ENCODE measurements at places on chromosomes 16 and 17.

- no peak for DNase-seq
Observed at GRCh38 chr17:69710926-69711325, 296.4 kb downstream of the MAP2K6 start.

GRCh38 chr16:75238853-75239541 lies 12.4 kb downstream of the BCAR1 start:
- no peak for DNase-seq

- no peak for DNase-seq
Observed at GRCh38 chr17:74921026-74921681, 1.9 kb downstream of the USH1G start.

DNA sequence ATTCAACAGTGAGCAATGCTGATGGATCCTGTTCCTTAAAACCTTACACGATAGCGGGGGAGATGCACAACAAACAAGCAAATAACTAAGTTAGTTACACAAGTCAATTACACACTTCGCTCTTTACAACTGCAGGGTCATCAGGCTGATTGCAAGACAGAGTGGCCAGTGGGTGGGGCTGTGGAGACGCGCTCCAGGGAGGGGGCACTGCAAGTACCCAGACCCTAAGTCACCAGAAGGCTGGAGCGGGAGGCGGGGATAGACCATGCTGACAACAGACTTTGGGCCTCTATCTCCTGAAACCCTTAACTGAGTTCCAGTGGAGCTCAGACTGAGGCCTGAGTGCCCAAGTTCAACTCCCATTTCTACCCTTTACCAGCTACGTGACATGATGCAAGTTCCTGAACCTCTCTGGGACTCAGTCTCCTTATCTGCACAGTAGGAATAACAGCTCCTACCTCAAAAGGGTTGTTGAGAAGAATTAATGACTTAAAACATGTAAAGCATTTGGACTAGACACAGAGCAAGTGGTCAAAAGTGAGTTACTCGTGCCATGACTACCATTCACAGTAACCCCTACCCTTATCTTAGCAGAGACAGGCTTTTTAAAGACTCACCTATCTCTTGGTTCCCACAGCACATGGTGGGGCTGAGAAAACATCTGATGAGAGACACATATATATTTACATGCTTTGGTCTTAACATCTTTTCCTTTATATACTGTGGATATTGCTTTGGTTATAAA lies 10.4 kb downstream of the CPPED1 start:
- no peak for DNase-seq

DNA sequence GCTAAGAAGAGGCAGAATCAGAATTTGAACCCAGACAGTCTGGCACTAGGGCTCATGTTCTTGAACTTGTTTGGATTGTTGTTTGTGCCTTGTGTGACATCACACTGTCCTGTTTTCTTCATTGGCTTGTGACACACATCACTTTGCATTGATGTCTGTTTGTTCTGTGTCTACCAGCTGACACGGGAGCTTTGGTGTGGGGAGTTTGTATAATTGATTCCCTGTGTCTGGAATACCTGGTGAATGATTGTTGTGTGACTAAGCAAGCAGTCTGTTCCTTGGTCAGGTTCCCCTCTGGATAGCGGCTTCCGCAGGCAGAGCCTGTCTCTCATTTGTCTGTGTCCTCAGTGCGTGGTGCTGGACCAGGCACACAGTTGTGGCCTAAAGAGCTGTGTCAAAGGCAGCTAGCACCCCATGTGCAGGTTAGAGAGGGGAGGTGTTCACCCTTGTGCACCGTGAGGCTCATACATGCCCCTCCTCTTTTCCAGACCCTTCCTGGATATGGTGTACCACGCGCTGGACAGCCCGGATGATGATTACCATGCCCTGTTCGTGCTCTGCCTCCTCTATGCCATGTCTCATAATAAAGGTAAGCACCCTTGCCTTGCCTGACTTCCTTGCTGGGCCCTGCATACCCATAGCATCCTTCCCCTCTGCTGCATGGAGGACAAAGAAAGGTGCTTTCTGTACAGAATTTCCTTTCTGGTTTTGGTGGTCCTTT lies 80.1 kb downstream of the CLEC16A start:
- no peak for DNase-seq

DNA sequence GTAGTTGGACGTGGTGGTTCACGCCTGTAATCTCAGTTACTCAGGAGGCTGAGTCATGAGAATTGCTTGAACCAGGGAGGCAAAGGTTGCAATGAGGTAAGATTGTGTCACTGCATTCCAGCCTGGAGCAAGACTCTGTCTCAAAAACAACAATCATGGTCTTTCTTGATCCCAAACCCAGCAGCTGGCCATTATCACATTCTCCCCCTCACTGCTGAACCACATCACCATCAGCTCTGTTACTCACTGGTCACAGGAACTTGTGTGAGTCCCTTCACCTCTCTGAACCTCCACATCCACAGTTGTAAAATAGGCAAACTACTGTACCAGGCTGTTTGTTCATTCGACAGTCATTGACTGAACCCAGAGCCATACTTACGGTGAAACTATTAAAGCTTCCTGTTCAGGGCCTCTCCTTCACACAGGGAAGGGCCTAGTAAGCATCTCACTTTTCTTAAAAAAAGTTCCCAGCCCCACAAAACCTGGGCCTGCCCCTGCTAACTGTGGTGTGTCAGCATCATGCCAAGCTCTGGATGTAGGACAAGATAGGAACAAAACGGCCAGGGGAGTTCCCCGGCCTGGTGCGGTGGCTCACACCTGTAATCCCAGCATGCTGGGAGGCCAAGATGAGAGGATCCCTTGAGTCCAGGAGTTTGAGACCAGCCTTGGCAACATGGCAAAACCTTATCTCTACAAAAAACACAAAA lies 104.7 kb downstream of the COPRS start:
- no peak for DNase-seq

GRCh38 chr17:17297217-17297616 lies 6.0 kb upstream of the NT5M start:
- DNase-seq = no peak

GRCh38 chr16:47317465-47318240 lies 143.2 kb downstream of the ITFG1 start:
- DNase-seq = no peak

GRCh38 chr17:20944014-20944865 lies 98.6 kb downstream of the USP22 start:
- DNase-seq = no peak

- no peak for DNase-seq
Observed at GRCh38 chr17:71634376-71634775, 486.4 kb upstream of the SOX9 start.
